ENCODE measurements at places on chromosomes 12 and 14.

DNA sequence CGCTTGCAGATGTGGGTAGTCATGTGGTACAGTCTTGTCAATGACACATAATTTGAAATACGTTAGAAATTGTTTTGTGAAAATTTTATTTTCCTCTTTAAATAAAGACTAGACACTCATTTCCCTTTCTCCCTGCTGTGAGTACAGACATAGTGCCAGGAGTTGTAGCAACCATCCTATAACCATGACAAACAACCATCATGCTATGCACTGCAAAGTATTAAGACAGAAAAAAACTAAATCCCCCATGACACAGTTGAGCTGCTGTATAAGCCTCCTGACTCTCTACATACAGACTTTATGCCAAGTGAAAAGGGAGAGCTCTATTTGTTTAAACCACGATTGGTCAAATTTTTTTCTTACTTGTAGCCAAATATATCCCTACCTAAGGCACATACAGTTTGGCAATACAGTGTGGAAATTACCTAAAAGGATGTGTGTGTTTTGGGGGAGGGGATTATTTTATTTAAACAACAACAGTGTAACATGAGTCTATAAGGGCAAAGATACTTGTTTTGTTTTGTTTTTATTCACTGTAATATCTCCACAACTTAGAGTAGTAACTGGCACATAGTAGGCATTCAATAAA lies 45.0 kb upstream of the KRR1 start:
- DNase-seq, result no peak

DNA sequence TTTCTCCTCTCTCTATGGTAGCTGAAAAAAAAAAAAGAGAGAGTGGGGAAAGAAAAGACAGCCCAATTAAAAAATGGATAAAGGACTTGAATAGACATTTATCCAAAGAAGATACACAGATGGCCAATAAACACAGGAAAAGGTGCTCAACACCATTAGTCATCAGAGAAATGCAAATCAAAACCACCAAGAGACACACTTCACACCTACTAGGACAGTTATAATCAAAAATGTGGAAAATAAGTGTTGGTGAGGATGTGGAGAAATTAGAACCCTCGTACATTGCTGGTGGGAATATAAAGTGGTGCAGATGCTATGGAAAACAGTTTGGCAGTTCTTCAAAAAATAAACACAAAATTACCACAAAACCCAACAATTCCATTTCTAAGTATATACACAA lies 172.4 kb upstream of the GRIN2B start:
- DNase-seq, result no peak

- peak; percentile 65 for DNase-seq
Observed at GRCh38 chr14:52018252-52018651, 28.9 kb downstream of the RTRAF start.

DNA sequence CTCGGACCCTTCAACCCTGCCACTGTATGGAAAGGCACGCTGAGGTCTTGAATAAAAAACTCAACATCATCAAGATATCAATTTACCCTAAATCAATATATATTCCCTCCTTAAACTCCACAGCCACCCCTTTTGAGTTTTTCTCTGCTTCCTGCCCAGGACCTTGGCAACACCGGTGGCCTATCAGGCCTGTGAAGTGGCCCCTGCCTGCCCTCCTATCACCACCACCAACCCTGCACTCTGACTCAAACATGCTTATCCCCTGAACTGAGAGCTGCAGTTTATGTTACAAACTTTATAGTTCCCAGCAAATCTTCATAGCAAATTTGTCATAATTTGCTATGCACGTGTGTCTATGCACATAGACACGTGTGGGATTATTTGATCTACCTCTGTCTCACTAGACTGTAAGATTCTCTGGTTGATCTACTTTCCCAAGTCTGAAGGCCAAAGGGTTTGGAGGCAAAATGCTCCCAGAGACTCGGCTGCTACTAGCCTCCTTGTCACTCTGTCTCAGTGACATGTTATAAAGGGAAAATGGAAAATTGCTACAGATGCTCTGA lies 63.4 kb downstream of the SPTB start:
- DNase-seq, result no peak

- no peak for DNase-seq
Observed at GRCh38 chr14:60839057-60839456, 104.5 kb downstream of the MNAT1 start.

DNA sequence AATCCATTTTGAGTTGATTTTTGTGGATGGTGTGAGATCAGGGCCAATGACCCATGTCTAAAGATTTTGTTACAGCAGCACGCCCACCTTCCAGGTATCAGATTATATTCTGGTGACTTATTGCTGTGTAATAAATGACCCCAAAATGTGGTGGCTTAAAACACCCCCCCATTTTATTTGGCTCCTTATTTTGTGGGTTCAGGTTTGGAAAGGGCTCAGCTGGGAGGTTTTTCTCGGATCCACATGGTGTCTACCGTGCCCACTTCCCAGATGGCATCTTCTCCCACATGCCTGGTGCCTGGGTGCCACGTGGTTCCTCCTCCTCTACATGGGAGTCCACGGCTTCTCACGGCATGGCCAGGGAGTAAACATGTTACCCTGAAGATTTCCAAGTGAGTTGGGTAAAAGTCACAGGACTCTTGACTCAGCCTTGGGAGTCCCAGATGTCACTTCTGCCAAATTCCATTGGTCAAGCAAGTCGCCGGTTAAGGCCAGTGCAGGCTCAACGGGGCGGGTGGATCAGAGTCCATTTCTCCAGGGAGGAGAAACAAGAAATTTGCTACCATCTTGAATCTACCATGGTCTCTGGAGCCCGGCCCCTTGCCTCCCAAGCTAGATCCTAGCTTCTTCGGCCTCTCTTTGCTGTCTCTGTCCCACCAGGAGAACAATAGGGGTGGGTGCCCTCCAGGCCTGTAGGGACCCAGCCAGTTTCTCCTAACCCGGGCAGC lies 214.3 kb downstream of the KIF26A start:
- DNase-seq, result no peak

- no peak for DNase-seq
Observed at GRCh38 chr14:73660511-73660910, 15.7 kb downstream of the DNAL1 start.

DNA sequence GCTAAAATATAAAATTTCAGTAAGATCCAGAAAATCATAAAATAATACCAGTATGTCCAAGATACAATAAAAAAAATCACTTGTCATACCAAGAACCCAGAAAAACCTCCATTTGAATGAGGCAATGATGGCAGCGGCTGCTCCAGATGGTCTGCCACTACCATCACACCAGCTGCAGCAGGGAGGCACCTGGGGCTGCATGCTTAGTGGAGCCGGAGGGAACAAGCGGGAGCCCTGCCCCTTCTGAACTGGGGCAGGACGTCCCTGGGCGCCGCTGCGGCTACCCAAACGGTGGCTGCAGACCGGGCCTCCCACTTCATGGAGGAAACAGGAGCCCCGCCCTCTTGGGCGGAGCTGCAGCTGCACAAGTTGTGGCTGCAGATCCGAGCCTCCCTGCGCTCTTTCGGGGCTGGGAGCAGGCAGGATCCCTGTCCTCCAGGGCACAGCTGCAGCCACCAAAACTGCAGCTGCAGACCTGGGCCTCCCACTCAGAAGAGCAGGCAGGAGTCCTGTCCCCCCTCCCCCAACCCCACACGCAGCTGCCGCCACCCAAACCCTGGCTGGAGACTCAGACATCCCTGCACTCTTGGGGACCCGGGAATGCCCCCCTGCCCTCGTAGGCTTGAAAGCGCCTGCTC lies 36.1 kb upstream of the OR5AU1 start:
- DNase-seq, result peak; percentile 91

DNA sequence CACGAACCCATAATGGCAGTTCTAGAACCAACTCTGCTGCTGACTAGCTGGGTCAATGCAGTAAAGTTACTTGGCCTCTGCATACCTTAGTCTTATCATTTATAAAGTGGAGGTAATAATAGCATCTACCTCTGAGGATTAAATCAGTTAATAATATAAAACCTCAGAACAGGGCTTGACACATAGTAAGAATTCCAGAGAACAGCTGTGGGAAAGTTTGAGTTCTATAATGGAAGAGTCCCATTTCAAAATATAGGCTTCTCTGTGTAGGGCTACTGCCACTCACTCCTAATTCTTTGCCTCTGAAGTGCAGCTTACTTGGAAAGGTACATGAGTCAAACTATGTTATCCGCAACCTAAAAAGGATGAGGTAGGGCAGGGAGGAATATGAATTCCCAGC lies 269.2 kb upstream of the PRKD1 start:
- DNase-seq, result no peak

DNA sequence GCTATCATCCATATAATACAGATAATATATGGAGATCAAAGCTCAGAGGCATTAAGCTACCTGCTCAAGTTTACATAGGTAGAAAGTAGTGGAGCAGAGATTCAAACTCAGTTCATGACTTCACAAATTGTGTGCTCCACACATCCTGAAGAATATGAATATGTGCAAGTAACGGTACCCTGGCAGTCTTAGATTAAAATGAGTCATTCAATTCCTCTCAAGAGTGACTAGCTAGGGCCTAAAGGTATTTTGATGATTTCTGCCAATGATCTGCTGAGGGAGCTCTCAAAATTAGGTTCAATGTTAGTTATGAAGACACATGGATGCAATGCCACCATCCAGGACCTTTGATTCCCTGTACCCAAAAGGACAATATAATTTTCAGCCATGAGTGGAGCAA lies 58.9 kb downstream of the GRIP1 start:
- DNase-seq, result no peak

DNA sequence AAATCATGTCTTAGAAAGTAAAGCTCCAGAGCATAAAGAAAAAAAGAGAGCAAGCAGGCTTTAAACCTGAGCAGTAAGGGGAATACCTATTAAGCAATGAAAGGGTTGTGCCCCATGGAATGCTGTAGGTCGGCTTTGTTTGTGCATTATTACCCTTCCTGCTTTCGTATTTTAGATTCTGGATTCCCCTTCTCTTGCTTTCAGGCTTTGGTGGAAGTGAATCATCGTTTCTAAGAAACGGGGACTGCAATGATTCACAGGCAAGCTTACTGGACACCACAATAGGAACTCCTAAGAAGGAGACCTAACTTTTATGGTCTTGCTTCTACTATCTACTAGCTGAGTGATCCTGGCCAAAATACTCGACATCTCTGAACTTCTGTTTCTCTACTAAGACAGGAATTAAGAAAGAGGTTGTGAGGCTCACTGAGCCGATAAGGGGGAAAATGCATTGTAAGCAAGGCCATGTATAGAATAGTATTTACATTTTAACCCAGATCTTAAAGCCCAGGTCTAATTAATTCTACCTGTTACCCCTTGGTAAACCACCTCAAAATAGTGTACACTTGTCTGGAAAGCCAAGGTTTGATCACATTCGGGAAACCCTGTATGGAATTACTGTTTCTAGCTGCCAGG lies 1.2 kb upstream of the BMAL2 start:
- peak; percentile 62 for DNase-seq

Measured in hematopoietic multipotent progenitor cell treated with erythropoietin and hydrocortisone succinate and interleukin-3 and kit ligand, for 6 days (in vitro differentiated cells).